ENCODE measurements at places on chromosomes 4 and X.

DNA sequence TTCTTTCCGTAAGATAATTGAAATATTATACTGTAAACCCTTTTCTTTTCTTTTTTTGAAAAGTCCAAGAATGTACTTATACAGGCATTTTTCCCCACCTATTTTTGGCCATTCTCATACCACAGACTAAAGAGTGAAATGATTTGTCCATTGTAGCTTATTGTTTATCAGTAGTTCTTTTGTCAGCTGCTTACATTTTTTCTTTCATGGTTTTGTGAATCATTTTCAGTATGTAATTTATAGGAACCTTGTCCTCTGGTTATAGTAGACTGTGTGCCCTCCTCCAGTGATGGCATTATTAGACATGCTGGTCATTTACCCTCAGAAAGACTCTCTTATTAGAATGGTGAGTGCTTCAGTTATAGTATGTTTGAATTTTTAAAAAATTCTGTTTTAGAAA lies 56.7 kb downstream of the CCKAR start:
- DNase-seq: no peak

DNA sequence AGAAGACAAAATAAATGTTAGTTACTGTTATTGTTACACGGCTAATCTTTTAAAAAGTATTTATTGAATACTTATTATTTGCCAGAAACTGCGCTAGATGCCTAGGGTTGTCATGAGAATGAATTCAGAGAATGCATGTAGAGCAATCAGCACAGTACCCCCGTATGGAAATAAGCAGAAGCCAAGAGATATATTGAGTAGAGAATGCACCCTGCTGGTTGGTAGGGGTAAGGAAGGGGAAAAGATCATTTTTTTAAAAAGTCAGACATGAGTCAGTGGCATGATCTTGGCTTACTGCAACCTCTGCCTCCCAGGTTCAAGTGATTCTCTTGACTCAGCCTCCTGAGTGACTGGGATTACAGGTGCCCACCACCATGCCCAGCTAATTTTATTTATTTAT lies 13.1 kb upstream of the DRP2 start:
- peak; percentile 56 for DNase-seq

DNA sequence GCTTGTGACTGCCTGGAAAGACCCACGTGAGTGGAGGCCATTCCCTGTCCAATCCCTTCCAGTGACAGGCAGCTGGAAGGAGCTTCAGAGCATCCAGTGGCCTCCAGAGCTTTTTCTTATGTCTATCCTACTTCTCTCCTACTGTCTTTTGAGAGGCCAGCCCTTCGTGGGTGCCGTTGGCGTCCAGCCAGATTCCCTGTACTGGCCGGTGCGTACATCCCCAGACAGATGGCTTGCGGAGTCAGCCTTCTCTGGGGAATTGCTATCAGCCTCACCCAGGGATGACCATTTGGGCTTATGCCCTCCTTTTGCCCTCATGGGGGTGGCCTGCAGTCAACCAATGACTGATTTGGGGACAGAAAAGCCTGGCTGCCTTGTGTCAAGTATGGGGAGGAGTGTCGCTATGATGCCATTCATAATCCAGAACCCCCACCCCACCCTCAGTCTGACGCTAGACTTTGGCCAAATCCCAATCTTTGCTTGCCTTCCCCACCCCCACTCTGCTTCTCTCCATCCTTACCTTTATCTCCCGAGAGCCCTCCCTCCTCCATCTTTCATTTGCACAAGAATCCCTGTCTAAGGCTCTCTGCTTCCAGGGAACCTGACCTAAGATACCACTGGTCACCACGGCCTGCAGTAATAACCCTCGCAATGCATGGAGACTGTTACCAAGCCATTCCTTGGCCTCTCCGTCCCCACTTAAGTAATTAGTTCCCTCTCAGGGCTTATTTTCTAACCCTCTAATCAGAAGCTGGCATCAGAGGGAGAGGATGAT lies 150.3 kb upstream of the BCOR start:
- DNase-seq: no peak

DNA sequence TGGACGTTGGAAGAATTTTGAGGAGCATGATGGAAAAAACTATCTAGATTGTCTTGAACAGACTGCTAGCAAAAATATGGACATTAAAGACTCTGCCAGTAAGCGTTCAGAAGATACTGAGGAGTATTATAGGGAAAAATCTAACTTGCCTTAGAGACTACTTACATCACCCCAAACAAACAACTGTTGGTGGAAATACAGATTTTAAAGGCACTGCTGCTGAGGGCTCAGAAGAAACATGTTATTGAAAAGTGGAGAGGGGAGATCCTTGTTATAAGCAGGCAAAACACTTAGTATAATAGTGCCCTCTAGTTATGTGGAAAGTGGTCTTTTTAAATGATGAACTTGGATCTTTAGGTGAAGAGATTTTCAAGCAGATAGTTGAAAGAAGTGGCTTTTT lies 29.2 kb downstream of the MAD2L1 start:
- no peak for DNase-seq

DNA sequence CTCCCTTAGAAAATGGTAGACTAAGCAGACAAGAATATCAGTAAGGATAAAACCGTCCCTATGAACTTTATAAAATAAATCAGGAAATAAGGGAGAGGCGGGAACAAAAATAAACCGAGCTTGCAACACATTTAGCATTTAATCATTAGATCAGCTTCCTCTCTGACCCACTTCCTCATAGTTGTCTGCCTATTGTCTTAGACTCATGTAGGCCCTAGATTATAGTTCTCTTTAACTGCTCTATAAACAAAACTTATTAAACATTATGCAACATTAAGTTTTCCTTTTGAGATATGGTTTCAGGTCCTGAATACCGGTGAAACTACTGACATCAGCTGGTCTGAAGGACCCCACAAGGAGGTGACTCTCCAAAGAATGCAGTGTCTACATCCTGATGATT lies 15.8 kb upstream of the SRD5A3 start:
- no peak for DNase-seq

GRCh38 chr4:111631215-111631999 lies 513.8 kb upstream of the FAM241A start:
- DNase-seq: peak; percentile 8

GRCh38 chr4:123299212-123299691 lies 97.3 kb upstream of the SPRY1 start:
- no peak for DNase-seq

DNA sequence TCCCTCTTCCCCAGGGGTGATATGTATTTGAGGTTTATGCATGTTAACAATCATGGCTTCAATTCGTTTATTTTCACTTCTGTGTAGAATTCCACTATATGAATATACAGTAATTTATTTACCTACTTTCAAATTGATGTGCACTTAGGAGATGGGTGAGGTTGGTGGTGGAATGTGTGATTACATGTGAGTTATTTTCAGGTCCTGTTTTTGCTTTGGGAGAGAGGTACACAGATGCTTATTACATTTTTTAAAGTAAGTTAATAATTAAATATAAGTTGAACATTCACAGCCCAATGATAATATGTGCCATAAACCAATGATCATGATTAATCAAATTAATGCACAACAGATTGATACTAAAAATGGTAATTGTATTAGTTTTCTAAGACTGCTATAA lies 79.5 kb downstream of the SPRY1 start:
- DNase-seq: no peak

- no peak for DNase-seq
Observed at GRCh38 chr4:183932576-183932975, 27.5 kb downstream of the STOX2 start.

DNA sequence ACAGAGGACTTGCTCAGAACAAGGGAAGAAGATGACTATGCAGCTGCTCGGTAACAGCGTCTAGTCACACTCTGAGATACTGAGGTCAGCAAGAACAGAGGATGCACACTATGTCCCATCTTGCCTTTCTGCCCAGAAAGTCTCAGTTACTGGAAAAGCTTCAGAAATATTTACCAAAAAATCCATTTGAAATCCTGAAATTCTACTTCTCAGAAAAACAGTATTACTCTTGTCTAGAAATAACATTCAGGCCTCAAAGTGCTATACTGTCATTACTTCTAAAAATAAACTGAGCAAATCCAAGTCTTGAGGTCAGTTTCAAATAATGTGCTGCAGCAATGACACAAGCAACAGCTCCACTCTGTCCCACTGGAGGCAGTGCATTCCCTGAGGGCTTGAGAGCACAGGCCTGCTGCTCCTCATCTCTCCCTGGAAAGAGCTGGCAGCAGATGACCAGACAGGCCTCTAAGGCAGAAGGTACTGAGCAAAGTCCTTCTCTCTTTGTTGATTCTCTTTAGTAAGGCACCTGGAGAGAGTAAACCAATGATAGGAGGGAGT lies 76.9 kb downstream of the CAMK2D start:
- peak; percentile 30 for DNase-seq

- no peak for DNase-seq
Observed at GRCh38 chr4:115292320-115293092, 179.1 kb upstream of the NDST4 start.

- no peak for DNase-seq
Observed at GRCh38 chrX:63404332-63404731, 53.2 kb upstream of the SPIN4 start.

DNA sequence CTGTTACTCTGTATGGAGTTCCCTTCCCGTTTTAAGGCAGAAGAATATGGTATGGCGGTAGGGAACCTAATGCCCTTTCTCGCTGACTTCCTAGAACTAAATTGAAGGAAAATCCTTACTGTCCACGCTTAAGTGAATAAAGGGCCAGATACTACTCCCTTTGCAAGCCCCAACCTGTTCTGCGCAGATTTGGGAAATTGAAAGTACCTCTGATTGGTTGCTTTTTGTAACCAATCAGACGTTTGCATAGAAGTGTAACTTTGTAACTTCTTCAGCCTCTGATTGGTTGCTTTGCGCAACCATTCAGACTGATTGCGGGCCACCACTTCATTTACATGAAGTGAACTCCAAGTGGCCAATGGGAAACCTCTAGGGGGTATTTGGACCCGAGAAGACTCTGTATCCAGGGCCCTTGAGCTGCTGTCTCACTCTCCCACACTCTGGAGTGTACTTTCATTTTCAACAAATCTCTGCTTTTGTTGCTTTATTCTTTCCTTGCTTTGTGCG lies 1.2 kb upstream of the TMEM33 start:
- DNase-seq: peak; percentile 92

DNA sequence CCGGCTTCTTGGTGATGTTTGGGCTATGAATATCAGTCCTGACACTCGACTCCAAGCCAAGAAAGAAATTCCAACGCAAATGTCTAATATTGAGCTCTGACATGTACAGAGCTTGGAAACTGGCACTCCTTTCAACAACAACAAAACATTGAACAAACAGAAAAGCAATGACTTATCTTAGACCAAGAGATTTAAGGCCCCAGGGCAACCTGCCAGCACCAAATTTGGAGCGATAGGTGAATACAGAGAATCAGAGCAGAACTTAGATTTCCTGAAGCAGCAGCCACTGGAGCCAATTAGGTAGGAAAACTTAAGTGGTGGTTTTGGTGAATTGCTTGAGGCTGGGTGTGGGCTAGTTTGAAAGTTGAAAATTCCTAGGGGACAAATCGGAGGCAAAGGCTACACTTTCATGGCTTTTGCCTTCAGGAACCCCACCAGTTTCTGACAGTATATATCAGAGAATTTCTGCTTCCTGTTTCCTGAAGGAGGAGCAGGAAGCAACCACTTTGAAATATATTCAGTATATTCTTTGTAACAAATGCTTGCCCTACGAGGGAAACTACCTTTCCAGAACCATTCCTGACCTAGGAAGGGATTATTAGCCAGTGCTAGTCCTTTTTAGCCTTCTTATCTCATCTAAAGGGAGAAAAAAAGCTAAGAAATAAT lies 10.1 kb upstream of the FMR1 start:
- DNase-seq: no peak

DNA sequence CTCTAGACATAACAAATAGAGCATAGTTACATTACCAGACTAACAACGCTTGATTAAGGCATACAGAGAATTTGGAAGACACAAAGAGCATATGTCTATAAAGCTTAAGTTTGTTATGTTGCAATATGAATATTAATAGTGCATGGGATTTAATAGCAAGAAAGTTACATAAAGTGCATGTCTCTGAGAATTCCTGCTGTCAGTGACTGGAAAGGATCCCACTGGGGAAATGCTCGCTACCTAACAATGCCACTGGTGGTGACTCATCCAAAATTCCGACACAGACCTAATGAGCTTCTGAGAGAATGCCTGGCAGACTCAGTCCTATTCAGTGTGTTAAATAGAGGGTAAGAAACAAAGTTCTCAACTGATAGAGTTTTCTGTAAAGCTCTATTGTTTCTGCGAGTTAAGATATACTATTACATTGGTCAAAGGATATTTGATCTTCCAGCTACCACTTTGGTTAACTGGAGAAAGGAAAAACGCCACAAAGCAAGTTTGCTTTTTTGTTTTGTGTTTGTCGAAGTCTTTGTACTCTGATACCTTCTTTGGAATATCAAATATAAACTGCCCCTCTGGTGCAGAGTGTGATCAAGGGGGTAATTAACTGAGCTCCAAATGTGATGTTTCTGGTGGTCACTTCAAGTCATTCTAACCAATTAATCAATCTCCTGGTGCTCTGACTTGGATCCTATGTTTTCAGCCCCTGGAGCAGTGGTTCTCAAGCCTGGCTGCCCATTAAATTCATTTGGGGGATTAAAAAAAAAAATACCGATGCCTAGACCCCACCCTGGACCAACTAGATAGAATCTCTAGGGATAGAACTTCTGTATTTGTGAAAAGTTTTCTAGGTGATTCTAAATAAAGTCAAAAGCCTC lies 107.9 kb downstream of the PALLD start:
- no peak for DNase-seq

DNA sequence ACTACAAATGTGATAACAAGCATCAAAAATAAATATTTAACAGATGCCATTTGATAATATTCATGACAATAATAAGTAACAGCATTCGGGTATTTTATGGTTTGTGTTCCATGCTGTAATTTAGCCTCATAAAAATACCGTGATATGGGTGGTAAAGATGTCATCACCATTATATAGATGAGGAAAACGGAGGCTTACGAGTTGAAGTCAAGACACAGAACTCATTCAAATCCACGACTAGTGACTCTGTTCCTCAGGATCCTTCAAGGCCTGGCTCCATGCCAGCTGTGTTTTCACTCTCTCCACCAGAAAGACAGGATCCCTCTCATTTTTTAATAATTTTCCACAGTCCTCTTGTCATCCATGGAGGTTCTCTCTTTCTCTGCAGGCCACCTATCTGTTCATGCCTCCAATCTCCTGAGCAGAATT lies 94.5 kb downstream of the APBB2 start:
- no peak for DNase-seq

GRCh38 chrX:107743995-107744394 lies 31.6 kb downstream of the TSC22D3 start:
- no peak for DNase-seq

- no peak for DNase-seq
Observed at GRCh38 chr4:8674311-8674885, 81.8 kb downstream of the CPZ start.

DNA sequence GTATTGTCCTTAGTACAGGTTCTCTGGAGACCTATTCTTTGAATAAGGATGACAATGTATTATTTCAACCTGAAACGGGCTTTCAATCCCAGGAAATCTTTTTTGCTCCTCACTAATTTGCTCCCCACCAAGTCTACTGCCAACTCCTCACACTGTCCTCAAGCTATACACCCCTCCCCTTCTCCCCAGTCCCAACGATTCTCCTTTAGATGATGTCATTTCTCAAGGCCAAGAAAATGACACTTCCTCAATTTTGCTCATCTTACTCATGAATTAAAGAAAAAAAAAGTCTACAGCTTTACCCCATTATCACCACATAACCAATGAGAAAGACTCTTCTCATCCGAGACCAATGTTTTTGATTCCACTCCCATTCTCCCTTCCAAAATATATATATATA lies 20.6 kb downstream of the AP1S2 start:
- no peak for DNase-seq
